ENCODE measurements at places on chromosomes 6 and 20.

DNA sequence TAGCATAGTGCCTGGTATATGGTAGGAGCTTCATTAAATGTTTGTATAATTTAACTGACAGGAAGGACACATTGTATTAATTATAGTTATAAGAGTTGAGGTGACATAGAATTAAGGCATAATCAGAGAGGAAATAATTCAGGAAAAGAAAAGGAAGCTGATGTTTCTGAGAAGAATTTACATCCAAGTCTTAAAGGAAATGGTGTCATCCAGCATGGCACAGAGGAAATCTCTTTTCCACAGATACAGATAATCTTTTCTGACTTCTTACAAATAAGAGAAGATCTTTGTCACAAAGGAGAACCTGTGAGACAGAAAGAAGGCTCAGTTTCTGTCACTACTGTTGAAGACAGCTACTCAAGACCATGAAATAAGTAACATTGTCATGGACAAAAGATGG, 222.5 kb downstream of the GJA1 start:
- no peak for DNase-seq

DNA sequence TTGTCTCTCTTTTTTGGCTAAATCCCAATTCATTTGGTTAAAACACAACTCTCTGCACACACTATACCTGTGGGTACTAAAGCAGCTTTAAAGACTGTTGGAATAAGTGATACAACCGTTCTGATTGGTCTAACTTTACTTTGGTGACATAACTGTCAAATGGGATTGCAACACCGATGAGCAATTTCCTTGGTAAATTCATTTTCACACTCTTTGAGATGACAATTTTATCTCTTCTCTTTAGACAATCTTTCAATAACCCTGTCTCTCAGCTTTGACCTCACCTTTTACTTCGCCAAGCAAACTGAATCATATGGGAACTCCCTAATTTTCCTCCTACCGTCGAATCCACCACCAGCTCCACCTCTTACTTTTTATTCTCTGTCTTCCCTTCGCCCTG, 60.8 kb downstream of the ECT2L start:
- DNase-seq = no peak

DNA sequence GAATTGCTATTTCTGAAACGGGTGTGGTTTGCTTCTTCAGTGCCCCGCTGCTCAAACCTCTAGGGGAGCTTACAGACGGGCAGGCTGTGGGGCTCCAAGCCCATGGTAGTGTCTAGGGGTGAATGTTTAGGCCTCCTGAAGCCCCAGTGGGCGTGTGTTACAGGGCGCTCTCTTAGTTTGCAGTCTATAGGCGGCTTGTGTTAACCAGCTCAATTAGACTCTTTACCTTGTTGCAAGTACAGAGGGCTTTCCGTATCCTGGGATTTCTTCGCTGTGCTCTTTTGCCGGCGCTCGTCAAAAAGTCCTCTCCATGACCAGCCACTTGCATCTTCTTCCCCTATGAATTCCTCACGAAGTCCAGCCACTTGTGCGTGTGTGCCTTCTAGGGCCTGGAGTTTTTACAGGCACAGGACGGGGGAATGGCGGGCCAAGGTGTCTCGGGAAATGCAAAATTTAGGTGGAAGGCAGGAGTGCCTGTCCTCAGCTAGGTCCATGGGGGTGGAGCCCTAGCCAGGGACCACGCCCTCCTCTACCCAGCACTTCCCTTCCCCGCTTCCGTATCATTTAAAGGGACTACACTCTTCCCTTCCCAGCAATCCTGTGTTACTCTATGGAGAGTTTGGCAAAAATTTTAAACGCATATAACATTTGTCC, 94.5 kb downstream of the HTR1B start:
- DNase-seq = no peak

DNA sequence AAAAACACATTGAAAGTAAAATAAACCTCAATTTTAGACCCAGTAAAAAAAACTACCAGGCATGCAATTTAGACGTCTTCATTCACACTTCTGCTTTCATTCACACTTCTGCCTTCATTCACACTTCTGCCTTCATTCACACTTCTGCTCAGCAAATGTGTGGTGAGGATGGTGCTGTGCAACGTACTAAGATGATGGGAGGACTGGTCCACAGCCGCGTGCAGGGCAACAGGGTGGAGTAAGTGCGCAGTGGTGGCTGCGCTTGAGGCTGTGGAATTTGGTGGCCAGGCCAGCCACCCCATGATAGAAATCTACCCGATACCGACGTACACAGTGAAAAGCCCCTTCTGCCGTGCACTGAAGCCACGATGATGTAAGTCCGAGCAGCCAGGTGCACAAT, 114.3 kb upstream of the CD93 start:
- no peak for DNase-seq

- DNase-seq = no peak
Measured at GRCh38 chr20:47521059-47521808, 19.5 kb downstream of the NCOA3 start.

DNA sequence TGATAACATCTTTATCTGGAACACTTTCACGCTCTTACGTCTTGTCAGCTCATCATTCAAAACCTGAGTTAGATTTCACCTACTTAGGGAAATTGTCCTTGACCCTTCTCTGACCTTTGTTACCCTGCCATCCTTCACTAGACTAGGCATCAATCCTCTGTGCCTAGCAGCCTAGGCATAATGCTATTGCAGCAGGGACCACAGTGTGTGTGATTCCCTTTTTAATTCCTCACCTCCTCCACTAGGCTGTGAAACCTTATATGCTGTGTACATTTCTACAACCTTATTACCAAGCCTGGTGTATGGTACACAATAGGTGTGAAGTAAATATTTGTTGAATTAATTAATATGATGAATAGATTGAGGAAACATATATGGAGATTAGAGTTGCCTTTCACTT, 66.7 kb upstream of the DEFB112 start:
- no peak for DNase-seq

- DNase-seq = no peak
Measured at GRCh38 chr6:52186075-52186474, at the start of gene IL17A. TSS of gene IL17A (plus strand) at chr6:52186375. CDS start at chr6:52186432, 57 bp downstream.

DNA sequence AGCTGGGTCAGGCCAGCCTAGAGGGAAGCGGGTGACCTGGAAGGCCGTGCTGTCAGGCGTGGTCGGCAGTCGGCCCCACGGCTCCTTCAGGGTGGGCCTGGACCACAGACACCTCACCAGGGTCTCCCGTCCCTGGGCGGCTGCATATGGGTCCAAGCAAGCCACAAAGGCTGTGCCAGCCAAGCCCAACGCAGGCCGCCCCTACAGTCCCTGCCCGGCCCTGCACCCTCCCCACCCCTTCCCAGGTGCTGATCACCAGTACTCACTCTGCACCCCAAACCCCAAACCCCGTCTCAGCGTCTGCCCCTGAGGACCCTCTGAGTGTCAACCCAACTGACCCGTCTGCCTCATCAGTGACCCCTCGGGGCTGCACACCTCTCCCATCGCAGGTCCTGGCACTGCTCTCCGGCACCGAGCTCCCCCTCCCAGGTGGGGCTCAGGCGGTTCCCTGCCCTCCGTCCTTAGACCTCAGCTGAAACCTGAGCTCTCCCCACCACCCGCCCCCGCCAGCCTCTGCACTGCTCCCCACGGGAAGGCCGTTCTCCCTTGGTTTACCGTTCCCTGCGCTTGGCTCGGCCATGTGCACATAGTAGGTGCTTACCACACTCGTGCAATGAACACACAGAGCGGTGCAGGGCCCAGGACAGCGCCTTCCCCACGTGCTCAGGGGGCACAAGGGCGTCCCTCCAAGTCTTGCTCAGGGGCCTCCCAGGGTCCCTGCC, 1.5 kb upstream of the PPDPF start:
- DNase-seq = no peak

DNA sequence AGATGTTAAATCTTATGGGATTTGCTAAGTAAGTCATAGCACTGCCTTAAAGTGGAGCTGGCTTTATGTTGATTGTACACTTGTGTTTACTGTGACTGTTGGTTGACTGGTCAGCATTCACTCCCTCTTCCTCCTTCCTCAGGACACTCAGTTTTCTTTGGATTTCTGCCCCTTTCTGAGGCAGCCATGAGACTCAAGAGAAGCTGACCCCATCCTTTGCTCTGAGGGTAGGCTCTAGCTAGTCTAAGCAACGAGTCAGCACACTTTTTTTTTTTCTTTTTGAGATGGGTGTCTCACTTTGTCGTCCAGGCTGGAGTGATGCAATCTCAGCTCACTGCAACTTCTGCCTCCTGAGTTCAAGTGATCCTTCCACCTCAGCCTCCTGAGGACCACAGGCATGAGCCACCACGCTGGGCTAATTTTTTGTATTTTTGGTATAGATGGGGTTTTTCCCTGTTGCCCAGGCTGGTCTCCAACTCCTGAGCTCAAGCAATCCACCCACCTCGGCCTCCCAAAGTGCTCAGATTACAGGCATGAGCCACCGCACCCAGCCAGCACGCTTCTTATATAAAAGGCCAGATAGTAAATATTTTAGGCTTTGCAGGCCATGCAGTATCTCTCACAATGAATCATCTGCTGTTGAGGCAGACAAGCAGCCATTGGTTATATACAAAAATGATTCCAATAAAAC, 191.4 kb downstream of the NFATC2 start:
- DNase-seq = no peak

- DNase-seq = no peak
Measured at GRCh38 chr6:84643778-84644177, 120.6 kb downstream of the TBX18 start.

DNA sequence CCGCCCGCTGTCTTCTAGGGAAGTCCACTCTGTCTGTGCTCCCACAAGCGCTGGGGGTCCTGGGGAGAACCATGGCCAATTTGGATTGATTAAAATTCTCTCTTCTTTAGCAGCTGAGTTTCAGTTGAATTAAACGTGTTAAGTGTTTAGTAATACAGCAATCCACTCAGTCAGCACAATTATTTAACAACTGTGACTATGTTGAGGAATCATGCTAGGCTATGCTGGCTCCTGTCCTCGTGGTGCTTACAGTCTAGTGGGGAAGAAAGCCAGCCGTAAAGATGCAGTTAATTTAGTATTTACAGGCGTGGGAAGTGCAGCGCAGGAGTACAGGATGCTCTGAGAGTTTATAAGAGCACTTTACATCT, 88.9 kb upstream of the FOXP4 start:
- DNase-seq = no peak

- no peak for DNase-seq
Measured at GRCh38 chr20:3797592-3798372, 1.7 kb downstream of the CDC25B start.

Measured in stimulated activated CD4-positive, alpha-beta T cell treated with anti-CD3 and anti-CD28 coated beads, Interleukin-12 subunit alpha, Interleukin-12 subunit beta, amount 100 ng/mL, for 24 hours (primary cell).